ENCODE measurements at places on chromosomes 5 and 9.

GRCh38 chr9:37187292-37187691 is 66.9 kb downstream of the ZCCHC7 start:
- no peak for DNase-seq

GRCh38 chr9:113483676-113484257 is 20.2 kb downstream of the RGS3 start:
- DNase-seq = no peak

DNA sequence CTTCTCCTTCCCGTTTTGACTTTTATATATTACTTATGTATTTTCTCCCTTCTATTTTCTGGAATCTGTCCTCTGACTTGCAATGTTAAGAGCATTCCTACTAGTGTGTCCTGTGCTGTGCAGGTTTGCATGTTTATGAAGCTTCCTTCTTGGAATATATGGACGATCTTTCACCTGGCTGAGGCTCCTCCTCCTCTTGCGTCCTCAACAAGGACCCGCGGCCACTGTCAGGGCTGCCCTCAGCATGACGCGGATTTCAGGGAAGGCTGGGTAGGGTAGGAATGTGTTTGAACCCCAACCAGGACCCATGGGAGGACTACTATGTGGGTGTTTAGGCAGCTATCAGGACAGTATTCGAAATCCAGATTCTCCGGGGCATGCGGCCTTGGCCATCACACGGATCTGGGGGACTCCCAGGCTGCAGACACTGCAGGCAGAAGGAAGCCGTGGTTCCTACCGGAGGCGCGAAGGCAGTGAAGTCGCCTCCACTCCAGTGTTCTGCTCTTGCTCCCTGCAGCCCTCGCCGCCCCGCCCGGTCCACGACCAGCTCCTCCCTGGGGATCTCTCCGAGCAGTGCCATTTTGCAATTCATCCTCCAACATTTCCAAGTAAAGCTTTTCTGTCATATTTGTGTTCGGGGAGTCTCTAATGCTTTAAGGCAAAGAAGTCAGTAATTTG is 37.0 kb upstream of the OSMR start:
- no peak for DNase-seq

DNA sequence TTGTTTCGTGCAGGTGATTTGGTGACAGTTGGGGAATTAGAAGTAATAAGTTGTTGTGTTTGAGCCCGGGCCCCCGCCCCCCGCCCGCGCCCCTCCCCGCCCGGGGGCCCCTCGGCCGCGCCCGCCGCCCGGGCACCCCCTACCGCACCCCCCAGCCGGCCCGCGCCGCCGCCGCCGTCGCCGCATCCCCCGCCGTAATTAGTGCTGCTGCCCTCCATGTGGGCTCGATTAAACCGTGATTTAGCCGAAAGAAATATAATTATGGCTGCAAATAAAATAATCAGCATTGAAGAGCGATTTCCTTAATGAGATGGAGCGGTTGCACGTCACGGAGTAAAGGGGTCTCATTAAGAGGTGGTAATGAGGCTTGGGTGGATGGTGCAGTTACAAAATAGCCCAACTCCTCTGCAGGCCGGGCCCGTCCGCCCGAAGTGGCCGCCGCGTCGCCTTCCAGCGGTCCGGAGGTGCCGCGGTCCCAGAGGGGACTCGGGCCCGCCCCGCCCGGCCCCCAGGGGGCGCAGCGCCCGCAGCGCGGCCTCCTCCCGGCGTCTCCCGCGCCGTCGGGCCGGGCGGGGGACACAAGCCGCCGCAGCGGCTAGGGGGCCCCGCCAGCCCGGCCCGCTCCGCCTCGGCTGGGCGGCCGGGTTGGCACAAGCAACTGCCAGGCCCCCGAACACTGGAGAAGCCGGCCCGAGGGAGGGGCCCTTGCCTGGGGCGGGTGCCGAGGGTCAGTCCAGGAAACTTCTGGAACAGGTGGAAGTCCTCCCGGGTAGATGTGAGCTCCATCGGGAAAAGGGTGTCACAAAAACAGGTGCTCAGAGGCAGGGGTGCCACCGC is 6.9 kb upstream of the OTP start:
- DNase-seq = peak; percentile 60

DNA sequence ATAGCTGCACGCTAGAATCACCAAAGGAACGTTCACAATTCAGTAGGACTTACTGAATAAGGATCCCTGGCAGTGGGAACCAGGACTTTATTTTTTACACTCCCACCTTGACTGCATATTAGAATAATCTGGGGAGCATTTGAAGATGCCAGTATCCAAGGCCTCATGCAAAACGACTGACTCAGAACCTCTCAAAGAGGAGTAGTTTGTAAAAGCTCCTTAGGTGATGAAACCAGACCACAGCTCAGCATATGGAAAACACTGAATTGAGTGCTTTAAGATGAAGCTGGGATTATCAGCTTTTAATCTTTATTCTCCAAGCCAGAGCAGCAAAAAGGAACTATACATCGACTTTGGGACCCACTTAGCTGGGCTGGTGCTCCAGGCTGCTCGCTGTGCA is 288.3 kb downstream of the MLLT3 start:
- DNase-seq = no peak

GRCh38 chr5:31221001-31221400 is 27.5 kb downstream of the CDH6 start:
- no peak for DNase-seq

- DNase-seq = no peak
These were observed 83.5 kb downstream of the HTR1A start for GRCh38 chr5:63878788-63879187.
